ENCODE measurements at places on chromosomes 13 and 19.

- no peak for DNase-seq
Observed at GRCh38 chr13:64684685-64685431, 2545.3 kb downstream of the PCDH9 start.

GRCh38 chr19:16293118-16294091 lies 31.2 kb upstream of the KLF2 start:
- no peak for DNase-seq

DNA sequence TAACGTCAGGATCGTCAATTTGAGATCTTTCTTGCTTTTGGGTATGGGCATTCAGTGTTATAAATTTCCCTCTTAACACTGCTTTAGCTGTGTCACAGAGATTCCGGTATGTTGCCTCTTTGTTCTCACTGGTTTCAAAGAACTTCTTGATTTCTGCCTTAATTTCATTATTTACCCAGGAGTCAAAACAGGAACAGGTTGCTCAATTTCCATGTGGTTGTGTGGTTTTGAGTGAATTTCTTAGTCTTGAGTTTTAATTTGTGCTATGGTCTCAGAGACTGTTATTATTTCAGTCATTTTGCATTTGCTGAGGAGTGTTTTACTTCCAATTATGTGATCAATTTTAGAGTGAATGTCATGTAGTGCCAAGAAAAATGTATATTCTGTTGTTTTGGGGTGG lies 153.1 kb downstream of the PCDH17 start:
- no peak for DNase-seq

GRCh38 chr19:1161716-1162115 lies 12.4 kb downstream of the SBNO2 start:
- DNase-seq, result no peak

- no peak for DNase-seq
Observed at GRCh38 chr19:2059422-2060201, 8.6 kb upstream of the MKNK2 start.

GRCh38 chr13:110886870-110887596 lies 27.8 kb downstream of the ANKRD10 start:
- DNase-seq, result no peak

DNA sequence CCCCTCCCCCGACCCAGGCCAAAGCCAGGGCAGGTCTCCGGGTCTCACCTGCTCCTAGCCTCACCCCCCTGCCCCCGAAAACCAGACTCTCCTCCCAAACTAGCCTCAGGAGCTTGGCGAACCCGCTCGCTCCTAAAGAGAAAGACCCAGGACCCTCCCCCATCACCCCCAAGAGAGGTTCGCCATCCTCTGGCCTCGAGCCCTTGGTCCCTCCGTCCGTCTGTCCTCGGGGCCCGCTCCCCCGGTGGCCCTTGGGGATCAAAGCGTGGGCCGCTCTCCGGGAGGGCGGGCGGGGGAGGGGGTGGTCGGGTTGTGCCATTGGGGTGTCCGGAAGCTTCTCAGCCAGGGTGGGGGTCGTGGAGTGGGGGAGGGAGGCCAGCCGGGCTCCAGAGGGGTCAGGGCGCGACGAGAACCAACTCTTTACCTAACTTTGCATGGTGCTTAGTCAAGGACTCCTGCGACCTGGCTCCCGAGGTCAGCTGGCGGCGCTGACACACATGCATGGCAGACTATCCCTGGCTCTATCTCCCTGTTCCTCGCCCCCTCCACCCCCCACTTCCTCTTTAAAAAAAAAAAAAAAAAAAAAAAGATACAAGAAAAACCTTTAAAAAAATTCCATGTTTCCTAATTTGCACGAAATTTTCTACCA lies 15.6 kb downstream of the SMIM24 start:
- no peak for DNase-seq

GRCh38 chr19:44690131-44690440 lies 8.9 kb upstream of the CEACAM16 start:
- DNase-seq, result no peak

- no peak for DNase-seq
Observed at GRCh38 chr19:589693-590395, at the start of gene HCN2. Gene HCN2 (plus strand): TSS chr19:589881. CDS start chr19:589946, 65 bp downstream.

DNA sequence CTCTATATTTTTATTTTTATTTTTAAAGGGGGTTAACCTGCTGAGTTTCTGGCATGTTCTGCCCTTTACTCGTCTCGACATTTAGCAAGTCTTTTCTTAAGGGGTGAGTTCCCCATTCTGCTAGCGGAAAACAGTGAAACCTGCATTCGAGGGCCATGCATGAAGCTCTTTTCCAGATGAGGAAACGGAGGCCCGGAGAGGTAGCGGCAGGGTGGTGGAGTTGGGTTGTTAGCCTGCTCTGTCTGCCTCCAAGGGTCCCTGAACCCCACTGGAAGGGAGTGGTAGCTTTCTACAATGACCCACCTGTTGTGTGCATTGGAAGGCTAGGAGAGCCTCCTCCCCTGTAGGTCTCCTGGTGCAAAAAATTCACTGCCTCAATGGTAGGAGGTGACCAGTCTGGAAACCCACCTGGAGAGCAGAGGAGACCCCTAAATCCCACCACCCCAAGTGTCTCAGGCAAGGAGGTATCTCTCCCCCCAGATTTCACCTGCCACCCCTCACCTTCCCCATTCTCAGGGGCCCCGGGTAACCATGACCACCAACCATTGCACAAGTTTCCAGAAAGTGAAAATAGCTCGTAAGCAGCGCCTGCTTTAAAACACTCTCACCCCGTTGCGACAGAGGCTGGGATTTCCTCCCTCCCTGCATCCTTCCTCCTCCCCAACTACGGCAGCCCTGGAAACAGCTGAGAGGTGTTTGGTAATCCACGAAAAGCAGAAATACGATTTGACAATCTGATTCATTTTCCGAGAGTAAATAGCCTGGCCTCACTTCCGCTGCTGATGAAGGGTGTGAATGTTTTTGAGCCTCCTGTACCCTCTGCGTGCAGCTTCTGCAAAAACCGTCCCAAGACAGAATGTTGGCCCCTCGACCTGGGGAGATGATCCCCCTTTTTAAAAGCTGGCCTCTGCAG lies 3.5 kb downstream of the KLF2 start:
- peak; percentile 56 for DNase-seq

DNA sequence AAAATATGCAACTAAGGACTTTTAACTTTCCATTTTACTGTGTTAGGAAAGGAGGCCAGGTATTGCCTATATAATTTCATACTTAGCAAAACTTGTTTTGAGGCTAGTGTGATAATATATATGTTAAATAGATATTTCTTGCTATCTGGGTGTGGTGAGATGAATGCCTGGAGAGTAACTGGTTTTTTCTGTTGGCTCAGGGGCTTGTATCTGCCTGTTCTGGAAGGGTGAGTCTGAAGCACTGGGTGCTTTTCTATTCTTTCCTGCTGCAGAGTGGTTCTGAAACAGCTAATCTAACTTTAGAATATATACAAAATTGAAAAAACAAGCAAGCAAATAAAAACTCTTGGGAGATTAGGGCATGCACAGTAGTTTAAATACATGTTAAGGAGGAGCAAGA lies 64.6 kb upstream of the MYCBP2 start:
- DNase-seq, result no peak

DNA sequence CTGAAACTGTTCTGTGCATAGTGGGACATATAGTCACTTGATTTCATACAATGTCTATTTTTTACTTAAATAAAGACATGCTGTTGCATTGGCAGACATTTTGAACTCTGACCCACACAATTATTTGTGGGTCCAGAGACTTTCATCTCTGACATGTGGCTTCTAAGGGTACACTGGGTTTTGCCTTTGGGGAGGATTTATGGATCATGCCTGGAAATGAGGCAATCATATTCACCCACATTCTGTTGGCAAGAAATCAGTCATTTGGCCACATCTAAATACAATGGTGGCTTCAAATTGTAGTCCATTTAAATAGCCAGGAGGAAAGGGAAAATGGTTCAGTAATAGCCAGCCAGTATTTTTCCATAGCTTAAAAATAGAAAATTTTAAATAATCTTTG lies 238.3 kb upstream of the KLF12 start:
- no peak for DNase-seq

GRCh38 chr13:84430015-84430414 lies 547.7 kb upstream of the SLITRK1 start:
- DNase-seq, result no peak

- peak; percentile 49 for DNase-seq
Observed at GRCh38 chr13:24511019-24511815, 1.4 kb downstream of the PARP4 start.

- no peak for DNase-seq
Observed at GRCh38 chr19:35184884-35185283, 30.3 kb downstream of the FXYD5 start.

GRCh38 chr19:35167251-35168119 lies 12.9 kb downstream of the FXYD5 start:
- peak; percentile 43 for DNase-seq

DNA sequence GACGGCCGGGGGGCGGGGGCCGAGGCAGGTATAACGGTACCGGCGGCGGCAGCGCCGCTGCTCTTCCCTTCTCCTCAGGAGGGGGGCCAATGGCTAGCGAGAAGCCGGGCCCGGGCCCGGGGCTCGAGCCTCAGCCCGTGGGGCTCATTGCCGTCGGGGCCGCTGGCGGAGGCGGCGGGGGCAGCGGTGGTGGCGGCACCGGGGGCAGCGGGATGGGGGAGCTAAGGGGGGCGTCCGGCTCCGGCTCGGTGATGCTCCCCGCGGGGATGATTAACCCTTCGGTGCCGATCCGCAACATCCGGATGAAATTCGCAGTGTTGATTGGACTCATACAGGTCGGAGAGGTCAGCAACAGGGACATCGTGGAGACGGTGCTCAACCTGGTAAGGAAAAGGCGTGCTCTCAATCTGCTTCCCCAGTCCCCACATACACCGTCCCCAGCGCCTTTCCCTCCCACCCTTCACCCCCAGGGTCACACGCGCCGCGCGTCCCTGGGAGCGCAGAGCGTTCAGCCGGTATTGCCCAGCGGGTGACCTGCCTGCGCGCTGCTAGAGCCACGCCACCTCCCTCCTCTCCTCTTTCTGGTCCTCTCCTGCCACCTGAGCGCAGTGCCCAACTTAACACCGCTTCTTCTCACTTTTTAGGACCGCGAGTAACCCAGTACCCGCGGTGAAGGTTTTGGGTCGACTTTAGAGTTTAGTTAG lies 814 bp downstream of the NBEA start:
- peak; percentile 28 for DNase-seq

DNA sequence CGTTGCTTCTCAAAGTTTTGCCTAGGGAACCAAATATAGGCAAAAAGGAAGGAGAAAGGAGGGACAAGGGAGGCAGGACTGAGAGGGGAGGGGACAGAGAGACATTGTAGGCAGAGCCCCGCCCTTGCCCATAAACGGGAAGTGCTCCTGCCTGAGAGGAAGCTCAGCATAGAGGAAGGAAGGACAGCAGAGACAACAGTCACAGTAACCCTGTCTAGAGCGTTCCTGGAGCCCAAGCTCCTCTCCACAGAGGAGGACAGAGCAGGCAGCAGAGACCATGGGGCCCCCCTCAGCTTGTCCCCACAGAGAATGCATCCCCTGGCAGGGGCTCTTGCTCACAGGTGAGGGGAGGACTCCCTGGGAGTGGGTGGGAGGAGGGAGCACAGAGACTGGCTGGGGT lies at the start of gene CEACAM21:
TSS of gene CEACAM21 (plus strand) at position 169 of the 400 bp plus-strand sequence. CDS start at position 278, 109 bp downstream.
- DNase-seq, result peak; percentile 75

- DNase-seq, result no peak
Observed at GRCh38 chr13:31499274-31499673, 240.1 kb upstream of the RXFP2 start.

- DNase-seq, result no peak
Observed at GRCh38 chr19:33724021-33724720, 72.5 kb upstream of the KCTD15 start.

GRCh38 chr13:24627090-24627714 lies 53.0 kb upstream of the ATP12A start:
- no peak for DNase-seq

DNA sequence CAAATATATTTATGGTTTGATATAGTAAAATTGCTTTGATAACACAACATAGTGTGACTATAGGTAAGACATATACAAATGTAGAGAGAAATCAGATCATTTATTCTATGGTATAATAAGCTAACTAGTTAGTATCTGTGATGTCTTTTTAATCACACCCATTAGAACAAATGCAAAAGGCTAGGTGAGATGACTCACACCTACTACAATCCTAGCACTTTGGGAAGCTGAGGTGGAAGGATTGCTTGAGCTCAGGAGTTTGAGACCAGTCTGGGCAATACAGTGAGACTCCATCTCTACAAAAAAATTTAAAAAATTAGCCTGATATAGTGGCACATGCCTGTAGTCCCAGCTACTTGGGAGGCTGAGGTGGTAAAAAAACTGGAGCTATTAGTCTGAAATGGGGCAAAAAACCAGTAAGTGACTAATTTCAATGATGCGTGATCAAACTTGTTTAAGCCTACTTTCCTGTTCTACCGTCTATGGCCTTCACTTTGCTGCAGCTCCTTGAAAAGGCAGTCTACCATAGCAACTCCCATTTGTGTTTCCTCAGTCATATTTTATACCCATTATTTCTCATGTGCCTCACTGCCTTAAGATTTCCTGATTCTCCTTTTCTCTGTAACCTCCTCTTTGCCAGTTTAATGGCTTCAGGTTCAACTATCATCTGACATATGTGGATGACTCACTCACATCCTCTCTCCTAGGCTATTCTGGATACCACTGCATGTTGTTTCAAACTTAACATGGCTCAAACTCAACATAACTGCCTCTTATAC lies 12.5 kb downstream of the ALG5 start:
- no peak for DNase-seq

GRCh38 chr13:110308656-110309359 lies 1.7 kb downstream of the COL4A2 start:
- DNase-seq, result no peak

- peak; percentile 14 for DNase-seq
Observed at GRCh38 chr19:588741-589692, 664 bp upstream of the HCN2 start.

GRCh38 chr19:39403331-39404312 lies 3.0 kb upstream of the ZFP36 start:
- DNase-seq, result peak; percentile 96

DNA sequence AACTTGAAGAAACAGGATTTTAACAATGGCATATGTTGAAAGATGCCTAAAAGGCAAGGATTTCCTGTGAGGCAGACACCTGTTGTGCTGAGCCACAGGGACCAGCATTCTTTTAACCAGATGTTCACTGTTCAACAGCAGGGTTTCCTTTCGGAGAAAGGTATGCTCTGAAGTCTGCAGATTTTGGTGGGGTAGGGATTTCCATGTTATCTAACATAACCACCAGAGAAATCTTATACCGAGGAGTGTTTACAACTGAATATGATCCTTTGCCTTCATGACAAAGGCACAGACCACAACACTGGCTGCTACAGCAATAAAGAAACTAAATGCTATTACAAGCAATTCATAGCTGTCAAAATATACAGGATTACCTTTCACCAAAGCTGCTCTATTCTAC lies 48.1 kb downstream of the MPHOSPH8 start:
- no peak for DNase-seq

DNA sequence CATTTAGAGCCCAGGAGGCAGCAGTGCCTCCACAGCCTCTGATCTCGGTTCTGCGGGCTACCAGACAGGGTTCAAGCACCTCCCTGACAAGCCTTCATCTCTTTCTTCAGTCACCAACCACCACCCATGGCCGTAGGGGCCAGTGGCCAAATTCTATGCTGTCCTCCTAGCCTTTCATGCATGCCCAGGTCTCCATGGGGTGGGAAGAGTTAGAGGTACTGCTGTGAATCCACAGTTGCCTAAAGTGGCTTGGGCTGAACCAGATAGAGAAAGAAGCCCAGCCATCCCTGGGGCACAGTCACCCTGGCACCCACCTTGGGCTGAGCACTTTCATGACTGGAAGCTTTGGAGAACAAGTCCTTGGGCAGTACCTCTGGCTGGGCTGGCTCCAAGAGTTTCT lies 97.4 kb downstream of the ZDHHC20 start:
- DNase-seq, result no peak

GRCh38 chr13:50459046-50459445 lies 384.4 kb downstream of the DLEU7 start:
- no peak for DNase-seq
